ENCODE measurements at places on chromosomes 3 and 15.

- DNase-seq: no peak
These were observed 2.2 kb upstream of the LYZL4 start for GRCh38 chr3:42412526-42413155.

GRCh38 chr3:127698286-127698685 is 25.5 kb downstream of the ABTB1 start:
- peak; percentile 19 for DNase-seq

GRCh38 chr3:124352149-124352539 is 360.2 kb upstream of the ROPN1 start:
- no peak for DNase-seq

DNA sequence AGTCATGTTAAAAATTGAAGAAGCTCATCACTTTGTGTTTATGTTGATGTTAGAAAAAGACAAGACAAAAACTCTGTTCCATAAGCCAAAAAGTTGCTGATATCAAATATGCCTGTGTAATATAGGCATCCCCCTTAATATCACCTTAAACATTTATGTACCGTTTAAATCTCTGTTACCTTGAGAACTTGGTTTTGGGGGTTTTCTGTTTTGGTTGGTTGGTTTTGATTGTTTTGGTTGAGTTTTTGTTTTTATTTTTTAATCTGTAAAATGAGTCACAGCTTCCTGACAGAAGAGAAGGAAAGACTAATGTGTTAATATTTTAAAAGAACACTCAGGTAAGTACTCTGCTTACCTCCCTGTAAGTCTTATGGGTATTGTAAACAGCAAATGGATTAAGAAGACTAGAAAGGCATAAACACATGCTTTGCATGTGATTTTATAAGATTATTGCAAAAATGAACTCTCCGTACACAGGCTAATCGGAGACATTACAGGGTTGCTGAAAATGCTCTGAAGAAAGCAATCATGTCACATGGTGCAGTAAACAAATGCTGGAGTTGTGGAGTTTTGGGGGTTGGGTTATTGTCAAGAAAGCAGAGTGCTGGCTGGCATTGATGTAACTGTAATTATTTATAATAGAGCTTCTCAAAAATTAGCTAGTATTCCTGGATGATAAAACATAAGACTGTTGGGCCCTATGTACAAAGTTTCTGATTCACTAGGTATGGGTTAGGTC is 69.5 kb upstream of the MBNL1 start:
- no peak for DNase-seq

GRCh38 chr3:1696669-1697275 is 401.9 kb upstream of the CNTN4 start:
- no peak for DNase-seq

- no peak for DNase-seq
These were observed 146.8 kb downstream of the ADAMTS17 start for GRCh38 chr15:100194996-100195395.

DNA sequence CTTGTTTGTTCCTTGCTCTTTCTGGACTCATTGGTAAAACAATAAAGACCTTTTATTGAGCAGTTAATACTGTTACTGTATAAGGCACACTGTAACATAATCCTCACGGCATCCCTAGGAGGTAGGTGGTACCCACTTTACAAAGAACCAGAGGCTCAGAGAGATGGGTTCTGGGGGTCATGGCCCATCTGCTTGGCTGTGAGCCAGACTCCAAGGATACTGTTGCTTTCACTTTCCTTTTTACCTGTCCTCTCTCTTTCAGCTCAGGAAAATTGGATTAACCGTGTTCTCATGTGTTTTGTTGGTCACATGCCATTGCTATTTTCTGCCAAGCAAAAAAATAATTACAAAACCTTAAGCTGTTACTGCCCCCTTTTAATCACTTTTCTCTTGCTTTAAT is 34.8 kb upstream of the FILIP1L start:
- DNase-seq: no peak

DNA sequence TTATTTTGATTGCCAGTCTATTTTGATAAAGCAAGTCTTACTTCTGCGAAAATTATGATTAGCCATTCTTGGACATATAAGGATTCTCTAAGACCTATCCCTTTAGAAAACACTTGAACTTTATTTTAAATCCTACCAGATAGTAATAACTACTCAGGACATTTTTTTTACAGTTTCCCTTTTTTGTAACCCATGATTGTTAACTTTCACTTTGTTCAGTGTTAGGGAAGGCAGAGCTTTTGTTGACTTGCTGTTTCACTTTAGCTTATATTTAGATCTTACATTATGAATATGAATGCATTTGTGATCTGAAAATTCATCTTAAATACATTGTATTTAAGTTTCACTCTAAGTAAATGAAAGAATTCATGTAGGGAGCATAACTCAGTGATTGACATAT is 167.0 kb downstream of the AKAP13 start:
- no peak for DNase-seq

- DNase-seq: no peak
These were observed 1003.9 kb upstream of the CFAP20DC start for GRCh38 chr3:60053526-60054265.

GRCh38 chr15:22961762-22962161 is 18.4 kb downstream of the CYFIP1 start:
- no peak for DNase-seq

- DNase-seq: no peak
These were observed 491.7 kb downstream of the ZIC1 start for GRCh38 chr3:147900851-147901250.

- DNase-seq: no peak
These were observed 360.1 kb downstream of the SHQ1 start for GRCh38 chr3:72487946-72488737.

GRCh38 chr3:101458387-101458786 is 54.6 kb downstream of the SENP7 start:
- DNase-seq: no peak

DNA sequence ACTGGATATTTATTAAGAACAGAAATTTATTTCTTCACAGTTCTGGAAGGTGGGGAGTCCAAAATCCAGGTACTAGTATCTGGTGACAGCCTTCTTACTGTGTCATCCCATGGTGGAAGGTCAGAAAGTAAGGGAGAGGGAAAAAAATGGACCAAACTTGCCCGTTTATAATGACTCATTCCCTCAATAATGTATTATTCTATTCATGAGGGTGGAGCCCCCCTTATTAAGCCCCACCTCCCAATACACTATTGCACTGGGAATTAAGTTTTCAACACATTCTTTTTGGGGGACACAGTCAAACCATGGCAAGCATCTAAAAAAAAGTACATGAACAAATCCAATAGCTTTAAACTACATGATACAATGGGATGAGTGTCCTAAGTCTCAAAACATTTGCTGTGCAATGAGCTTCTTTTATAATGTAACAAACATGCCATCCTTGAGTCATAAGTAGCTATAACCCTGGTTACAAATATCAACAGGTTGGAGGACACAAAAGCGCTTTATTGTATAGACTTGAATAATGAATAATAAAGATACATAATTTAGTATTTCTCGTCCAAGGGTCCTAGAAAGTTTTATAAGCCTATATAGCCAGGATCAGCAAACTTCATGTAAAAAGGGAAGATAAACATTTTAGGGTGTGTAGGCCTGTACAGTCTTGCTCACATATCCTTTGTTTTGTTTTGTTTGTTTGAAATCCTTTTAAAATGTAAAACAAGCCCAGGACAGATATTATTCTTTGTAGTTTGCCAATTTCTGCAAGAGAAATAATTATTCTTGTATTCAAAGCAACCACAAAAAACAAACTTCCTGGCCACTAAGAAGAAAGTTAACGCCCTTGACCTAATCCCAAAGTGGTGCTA is 160.6 kb upstream of the RAP2B start:
- no peak for DNase-seq

DNA sequence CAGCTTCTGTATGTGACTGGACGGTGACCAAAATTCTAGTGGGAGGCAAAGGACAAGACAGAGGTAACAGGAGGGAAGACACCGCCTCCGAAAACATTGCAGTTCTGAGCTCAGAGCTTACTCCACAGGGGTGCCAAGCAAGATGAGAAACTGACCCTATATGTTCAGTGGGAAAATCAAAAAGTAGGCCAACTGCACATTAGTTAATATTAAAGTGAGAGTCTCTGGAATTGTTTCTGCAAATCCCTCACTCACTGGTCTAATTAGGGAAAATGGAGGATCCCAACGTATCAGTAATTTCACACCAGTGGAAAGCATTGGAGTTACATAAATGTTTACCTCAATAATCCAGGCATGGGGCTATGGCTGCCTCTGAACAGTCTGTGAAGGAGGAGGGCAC is 313.3 kb upstream of the KCNH8 start:
- DNase-seq: no peak

- no peak for DNase-seq
These were observed 250.3 kb downstream of the ULK4 start for GRCh38 chr3:41711651-41712050.

DNA sequence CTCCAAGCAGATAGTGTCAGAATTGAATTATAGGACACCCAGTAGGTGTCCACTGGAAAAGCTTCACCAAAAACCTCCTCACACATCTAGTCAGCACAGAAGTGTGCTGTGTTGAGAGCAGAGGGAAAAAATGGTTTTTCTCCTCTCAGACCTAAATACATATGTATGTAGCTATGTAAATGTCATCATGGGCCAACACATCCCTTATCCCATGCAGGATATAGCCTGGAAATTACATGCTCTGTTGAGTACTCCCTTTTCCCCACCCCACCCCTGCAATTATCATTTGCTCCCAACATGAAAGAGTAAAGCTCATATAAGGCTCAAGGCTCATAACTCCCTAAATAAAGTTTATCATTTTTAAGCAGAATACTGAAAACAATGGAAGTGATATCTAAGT is 35.7 kb downstream of the DLG1 start:
- DNase-seq: no peak

DNA sequence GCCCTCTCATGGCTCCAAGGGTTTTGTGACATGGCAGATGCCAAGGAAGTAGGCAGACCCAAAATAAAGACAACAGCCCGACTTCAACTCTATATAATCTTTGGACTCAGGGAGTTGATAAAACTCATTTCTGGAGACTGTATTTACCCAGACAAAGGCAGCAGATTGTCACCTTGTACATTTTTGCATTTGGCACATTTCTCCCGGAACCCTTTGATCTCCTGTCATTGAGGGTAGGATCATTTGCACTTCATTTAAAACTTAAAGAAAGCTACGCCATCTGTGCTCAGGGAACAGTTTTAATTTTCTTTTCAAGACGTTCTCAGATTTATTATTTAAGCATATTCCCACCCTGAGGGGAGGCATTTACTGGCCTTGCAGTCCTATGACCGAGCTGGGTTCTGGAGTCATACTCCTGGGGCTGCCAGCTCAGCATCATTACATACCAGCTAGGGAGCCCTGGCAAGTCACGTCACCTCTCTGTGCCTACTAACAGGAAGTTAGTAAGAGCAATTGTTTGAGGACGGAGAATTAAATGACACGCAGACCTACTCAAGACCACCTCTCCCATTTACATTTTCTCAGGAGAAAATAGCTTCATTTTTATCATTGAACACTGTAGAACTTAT is 5.9 kb downstream of the CDCP1 start:
- DNase-seq: no peak

DNA sequence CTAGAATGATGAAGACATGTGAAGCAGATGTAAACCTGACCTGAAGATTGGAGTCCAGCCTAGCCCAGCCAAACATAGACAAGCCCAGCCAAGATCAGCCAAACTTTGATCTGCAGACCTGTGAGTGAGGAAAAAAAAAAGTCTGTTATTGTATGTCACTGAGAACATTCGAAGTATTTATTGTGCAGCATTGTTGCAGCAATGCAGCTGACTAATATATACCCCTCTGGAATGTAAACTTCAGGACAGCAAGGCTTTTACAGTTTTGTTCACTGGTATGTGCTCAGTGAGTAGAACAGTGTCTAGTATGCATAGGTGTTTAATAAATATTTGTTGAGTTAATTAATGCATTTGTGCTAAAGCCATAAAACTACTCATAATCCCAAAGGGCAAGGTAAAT is 23.4 kb downstream of the TMEM202 start:
- DNase-seq: no peak

- DNase-seq: no peak
These were observed 160.7 kb downstream of the FHIT start for GRCh38 chr3:61090389-61091169.

DNA sequence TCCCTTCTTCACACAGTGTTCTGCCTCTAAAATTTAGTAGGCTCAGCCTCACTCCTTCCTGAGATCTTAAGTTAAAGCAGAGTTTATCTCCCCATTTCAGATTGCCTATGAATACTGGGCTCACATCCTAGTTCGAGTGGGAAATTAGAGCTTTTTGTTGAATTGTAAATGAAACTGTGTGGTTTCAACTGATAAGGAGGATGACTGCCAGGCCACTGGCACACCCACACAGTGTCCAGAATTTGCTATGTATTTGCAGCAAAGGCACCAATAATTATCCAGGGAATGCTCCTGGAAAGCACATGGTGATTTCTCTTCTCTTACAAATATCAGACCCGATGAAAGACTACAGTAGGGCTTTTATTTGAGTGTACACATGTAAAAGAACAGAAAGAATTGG is 308.1 kb upstream of the COL8A1 start:
- no peak for DNase-seq

- no peak for DNase-seq
These were observed at the start of gene UNC13C for GRCh38 chr15:53978253-53978906. UNC13C (plus strand) TSS chr15:53978441; CDS start chr15:54012904, 34,463 bp downstream.
